ENCODE measurements at places on chromosomes 2 and 18. TPM values are rescaled to one million over a fixed set of nuclear protein-coding genes. Genes with fewer than 3 reads are reported as not detected.

SNX17 gene
- 74.7 TPM for total RNA-seq

GRCh38 chr2:214019229-214019972 lies 391.5 kb upstream of the VWC2L start:
- no peak overlapping the region for H3K4me3 ChIP-seq
- DNase-seq: no peak
- H3K4me1 ChIP-seq: no peaks in the 10 kb centered on the region
- no peak overlapping the region for H3K27ac ChIP-seq

DNA sequence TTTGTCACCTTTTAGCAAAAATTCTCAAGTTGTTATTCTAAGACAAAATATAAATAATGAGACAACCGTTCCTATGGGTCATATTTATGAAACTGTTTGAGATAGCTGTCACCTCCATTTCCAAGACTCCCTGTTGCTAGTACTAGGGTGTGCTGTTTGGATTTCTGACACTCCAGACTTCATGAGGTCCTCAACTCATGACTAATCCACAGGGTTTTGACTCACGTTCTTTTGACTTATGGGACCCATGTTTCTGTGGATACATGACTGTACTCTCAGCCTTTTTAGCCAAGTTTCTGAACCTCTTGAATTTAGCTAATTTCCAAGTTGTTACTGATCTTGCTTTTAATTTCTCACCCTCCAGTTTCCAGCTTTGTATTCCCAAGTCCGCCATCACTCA lies 178.7 kb upstream of the FAM98A start:
- H3K27ac ChIP-seq: no peak overlapping the region
- no peaks in the 10 kb centered on the region for H3K36me3 ChIP-seq
- H3K27me3 ChIP-seq: no peaks in the 10 kb centered on the region
- no peaks in the 10 kb centered on the region for H3K4me1 ChIP-seq
- no peak overlapping the region for H3K4me3 ChIP-seq

DNA sequence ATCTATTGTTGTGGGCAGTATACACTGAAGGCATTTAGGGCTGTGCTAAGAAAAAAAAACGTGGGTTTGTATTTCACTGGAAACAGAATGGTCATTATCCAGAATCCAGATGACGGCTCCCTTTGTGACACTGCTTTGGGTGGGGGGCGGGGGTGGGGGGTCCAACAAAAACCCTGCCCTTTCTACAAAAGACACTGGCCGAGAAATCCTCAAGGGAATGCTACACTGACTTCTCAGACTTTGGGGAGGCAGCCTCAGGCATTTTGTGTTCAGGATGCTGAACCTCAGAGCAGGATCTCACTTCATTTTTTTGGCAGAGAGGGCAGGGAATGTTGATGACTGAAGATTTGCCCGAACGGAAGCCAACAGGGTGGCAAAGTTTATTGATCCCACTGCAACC lies 417.1 kb downstream of the HRH4 start:
- H3K36me3 ChIP-seq: no peaks in the 10 kb centered on the region
- no peak for DNase-seq
- peaks cover 16% of the 10 kb centered on the region for H3K4me1 ChIP-seq
- peaks cover 19% of the 10 kb centered on the region for H3K27me3 ChIP-seq

- no peaks in the 10 kb centered on the region for H3K4me1 ChIP-seq
- no peak overlapping the region for H3K4me3 ChIP-seq
- no peaks in the 10 kb centered on the region for H3K36me3 ChIP-seq
- DNase-seq: no peak
- H3K27ac ChIP-seq: no peak overlapping the region
These were observed 892.5 kb upstream of the LRRTM1 start for GRCh38 chr2:81196933-81197628.

- H3K4me3 ChIP-seq: no peak overlapping the region
- DNase-seq: no peak
- H3K4me1 ChIP-seq: peaks cover 8% of the 10 kb centered on the region
These were observed 174.3 kb downstream of the CPS1 start for GRCh38 chr2:210730672-210731071.

Data from type B pancreatic cell (in vitro differentiated cells).